ENCODE measurements at places on chromosomes 11 and 22. TPM values are rescaled to one million over a fixed set of nuclear protein-coding genes. Genes with fewer than 3 reads are reported as not detected.

The HEPN1 gene
- not detected for total RNA-seq

- no peak for DNase-seq
- H3K36me3 ChIP-seq = no peaks in the 10 kb centered on the region
- H3K27ac ChIP-seq = no peak overlapping the region
- H3K4me3 ChIP-seq = no peak overlapping the region
- H3K27me3 ChIP-seq = no peaks in the 10 kb centered on the region
Measured at GRCh38 chr22:48858121-48858520, 969.6 kb downstream of the BRD1 start.

The SMPD1 gene
- total RNA-seq = 12.1 TPM

DNA sequence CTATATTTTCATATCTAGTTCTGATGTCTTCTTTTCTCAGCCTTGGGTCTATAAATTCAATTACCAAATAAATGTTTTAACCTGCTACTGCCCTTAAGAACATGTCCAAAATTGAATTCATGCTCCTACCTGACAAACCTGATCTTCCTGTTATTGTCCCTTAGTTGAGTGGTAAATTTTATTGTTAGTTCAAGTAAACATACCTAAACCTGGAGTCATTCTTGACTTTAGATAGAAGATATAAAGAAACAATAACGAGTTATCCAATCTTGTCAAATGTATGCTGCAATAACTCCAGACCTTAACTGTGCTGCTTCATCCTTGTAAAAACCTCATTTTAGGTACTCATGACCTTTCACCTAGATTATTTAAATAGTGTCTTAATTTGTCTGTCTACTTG, 34.6 kb upstream of the SC5D start:
- no peaks in the 10 kb centered on the region for H3K27me3 ChIP-seq
- DNase-seq = peak; percentile 98
- H3K36me3 ChIP-seq = no peaks in the 10 kb centered on the region
- peak overlapping the region; percentile 67 for H3K27ac ChIP-seq
- H3K4me1 ChIP-seq = peaks cover 34% of the 10 kb centered on the region
- peak overlapping the region; percentile 2 for H3K4me3 ChIP-seq

The SLC25A45 gene
- total RNA-seq = 13.1 TPM

- no peak overlapping the region for H3K27ac ChIP-seq
- no peaks in the 10 kb centered on the region for H3K4me1 ChIP-seq
- no peaks in the 10 kb centered on the region for H3K36me3 ChIP-seq
Measured at GRCh38 chr11:126598344-126599216, 243.1 kb downstream of the ST3GAL4 start.

DNA sequence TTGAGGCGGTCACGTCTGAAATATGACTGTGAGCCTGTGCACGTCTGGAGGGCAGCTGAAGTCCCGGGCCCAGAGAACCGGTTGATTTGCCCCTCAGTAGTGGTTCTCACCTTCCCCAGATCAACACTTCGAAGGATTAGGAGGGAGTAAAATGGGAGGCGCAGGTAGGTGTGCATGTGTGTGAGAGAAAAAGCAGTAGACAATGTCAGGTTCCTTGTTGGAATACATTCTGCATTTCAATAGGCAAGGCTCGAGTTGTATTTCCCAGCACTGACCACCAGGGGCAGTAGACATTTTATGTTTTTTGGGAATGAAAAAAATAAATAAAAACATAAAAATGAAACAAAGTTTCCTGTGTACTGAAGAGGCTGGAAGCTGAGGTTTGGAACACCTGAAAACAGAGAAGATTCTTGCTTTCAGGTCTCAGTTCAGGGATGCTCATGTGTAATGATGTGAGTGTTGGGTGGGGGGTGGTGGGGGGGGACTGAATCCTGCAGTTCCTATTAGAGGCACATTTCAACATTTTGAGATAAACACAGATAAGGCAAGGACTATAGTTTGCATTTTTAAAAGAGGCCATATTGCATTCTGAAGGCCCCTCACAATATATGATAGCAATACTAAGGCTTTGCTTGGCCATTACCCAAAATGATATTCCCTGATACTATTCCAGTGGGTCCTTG, 333.9 kb downstream of the CADM1 start:
- no peaks in the 10 kb centered on the region for H3K36me3 ChIP-seq
- DNase-seq = peak; percentile 61
- H3K4me1 ChIP-seq = no peaks in the 10 kb centered on the region
- H3K27me3 ChIP-seq = no peaks in the 10 kb centered on the region
- no peak overlapping the region for H3K4me3 ChIP-seq

The GDPD4 gene
- total RNA-seq = not detected

The SLC5A12 gene
- not detected for total RNA-seq

GRCh38 chr11:36574486-36574885, 6.7 kb downstream of the RAG1 start:
- no peak overlapping the region for H3K4me3 ChIP-seq
- H3K4me1 ChIP-seq = no peaks in the 10 kb centered on the region
- H3K27ac ChIP-seq = no peak overlapping the region
- DNase-seq = no peak

GRCh38 chr11:126146454-126147192, 64.8 kb downstream of the RPUSD4 start:
- DNase-seq = no peak
- peaks cover 7% of the 10 kb centered on the region for H3K4me1 ChIP-seq
- H3K27me3 ChIP-seq = no peaks in the 10 kb centered on the region
- no peaks in the 10 kb centered on the region for H3K36me3 ChIP-seq

GRCh38 chr11:72753341-72754148, 1.3 kb upstream of the ARAP1 start:
- peak overlapping the region; percentile 60 for H3K27ac ChIP-seq
- H3K36me3 ChIP-seq = no peaks in the 10 kb centered on the region
- H3K4me3 ChIP-seq = peak overlapping the region; percentile 82
- peak; percentile 21 for DNase-seq

DNA sequence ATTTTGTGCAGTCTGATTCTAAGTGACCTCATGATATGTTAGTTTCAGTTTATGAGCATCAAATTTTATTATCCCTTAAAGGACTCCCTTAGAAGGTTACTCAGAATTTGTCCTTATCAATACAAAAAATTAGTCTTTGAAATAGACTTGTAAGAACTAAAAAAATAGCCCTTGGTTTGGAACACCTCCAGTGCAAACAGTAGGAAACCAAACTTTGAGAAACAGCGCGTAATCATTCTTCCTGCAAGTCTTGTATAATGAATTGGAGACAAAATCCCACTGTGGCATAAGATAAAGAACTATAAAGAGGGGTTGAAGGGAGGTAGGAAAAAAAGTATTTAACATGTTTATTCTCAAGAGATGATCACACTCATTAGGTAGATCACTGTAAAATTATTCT, 10.8 kb upstream of the MSANTD4 start:
- no peaks in the 10 kb centered on the region for H3K36me3 ChIP-seq
- H3K27ac ChIP-seq = no peak overlapping the region
- H3K4me1 ChIP-seq = peaks cover 16% of the 10 kb centered on the region
- H3K4me3 ChIP-seq = no peak overlapping the region
- no peak for DNase-seq

DNA sequence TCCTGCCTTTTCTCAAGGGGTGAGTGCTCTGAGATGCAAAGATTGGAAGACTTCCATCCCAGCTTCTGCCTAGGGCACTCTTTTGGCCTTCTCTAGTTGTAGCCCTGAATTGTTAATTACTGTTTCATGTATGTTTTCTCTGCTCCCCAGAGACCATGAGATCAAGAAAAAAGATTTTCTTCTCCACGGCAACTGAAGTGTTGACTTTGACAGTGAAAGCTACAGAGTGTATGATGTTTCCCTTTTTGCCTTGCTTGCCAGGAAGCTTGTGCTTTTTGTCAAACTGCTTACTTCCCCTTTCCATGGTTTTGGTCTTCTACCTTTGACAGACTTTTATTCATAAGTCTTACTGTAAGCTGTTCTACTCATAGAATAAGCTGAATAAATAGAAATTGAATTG, 23.3 kb upstream of the EIF3D start:
- no peaks in the 10 kb centered on the region for H3K27me3 ChIP-seq
- DNase-seq = no peak
- no peaks in the 10 kb centered on the region for H3K36me3 ChIP-seq
- H3K27ac ChIP-seq = no peak overlapping the region
- H3K4me1 ChIP-seq = peaks cover 5% of the 10 kb centered on the region

DNA sequence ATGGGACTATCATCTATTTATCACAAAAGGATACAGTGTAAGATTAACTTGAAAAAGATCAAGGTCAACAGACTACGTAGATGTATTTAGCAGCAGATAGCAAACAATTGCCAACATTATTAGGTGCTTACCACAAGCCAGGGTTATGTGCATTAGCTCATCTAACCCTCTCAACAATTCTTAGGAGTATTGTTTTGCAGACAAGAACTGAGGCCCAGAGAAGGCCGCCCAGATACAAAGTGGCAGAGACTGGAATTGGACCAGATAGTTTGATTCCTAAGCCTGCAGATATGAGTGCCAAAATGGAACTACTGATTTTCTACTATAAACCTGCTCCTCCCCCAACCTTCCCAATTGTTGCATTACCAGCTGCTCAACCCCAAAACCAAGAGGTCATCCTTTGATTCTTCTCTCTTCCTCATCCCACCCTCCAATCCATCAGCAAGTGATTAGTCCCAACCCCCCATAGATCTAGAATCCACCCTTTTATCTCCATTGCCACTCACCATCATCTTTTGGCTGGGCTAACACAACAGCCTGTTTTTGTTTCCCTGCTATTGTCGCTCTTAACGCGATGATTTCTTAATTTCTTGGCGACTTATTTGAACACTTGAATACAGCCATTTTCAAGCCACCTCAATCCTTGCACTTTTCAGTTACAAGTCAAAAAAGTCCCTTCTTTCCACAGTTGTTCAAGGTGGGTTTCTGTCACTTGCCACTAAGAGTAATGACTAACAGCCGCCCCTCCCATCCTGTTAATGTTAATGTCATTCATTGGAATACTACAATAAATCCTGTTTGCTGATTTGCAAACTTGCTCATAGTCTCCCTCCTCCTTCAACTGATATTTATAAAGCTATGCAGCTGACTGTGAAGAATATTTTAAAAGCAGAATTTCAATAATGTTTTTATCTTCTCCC, 2.7 kb downstream of the TMEM123 start:
- DNase-seq = no peak
- peaks cover 49% of the 10 kb centered on the region for H3K4me1 ChIP-seq
- no peak overlapping the region for H3K27ac ChIP-seq
- H3K36me3 ChIP-seq = peaks cover 37% of the 10 kb centered on the region
- no peaks in the 10 kb centered on the region for H3K27me3 ChIP-seq
